Stimulated activated CD4-positive, alpha-beta T cell treated with anti-CD3 and anti-CD28 coated beads, Interleukin-2, amount 100 ng/mL, for 24 hours (primary cell): ENCODE measurements at places on chromosomes 12 and 14.

DNA sequence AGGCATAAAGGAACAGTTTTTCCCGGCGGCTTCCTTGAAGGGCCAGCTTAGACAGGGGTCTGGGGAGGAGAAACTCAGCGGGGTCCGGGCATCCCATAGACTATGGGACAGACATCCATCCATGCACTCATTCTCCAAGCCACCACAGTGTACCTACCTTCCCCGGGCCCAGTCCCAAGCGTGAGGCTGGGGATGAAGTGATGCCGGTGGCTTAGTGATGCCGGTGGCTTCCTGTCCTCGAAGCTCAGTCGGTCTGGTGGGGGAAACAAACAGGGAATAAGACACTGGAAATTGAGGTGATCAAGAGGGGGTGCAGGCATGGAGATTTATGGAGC, 421 bp downstream of the RTL1 start:
- no peak for DNase-seq

DNA sequence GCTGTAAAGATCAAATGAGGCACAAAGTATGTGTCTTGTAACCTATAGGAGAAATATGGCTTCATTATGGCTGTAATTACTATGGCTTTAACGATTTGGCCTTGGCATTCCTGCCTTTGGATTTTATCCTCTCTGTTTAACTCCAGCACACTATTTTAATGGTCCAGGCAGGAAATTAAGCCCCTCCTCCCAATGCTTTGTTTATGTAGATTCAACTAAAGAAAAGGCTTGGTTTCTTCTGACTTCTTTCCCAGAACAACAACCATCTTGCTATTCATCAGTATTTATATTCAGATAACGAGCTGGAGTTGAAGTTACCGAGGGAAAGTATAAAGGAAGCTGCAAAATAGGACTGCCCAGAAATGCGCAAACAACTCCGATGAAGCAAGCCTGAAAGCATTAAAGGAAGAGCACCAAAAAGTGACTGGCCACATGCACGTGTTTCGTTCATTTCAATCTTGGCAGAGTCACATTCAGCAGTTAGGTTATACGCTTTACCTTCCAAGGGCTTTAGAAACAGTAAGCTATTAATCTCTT, 104.6 kb downstream of the NELL2 start:
- no peak for DNase-seq

GRCh38 chr14:86826661-86827060, 1166.3 kb downstream of the GALC start:
- no peak for DNase-seq

DNA sequence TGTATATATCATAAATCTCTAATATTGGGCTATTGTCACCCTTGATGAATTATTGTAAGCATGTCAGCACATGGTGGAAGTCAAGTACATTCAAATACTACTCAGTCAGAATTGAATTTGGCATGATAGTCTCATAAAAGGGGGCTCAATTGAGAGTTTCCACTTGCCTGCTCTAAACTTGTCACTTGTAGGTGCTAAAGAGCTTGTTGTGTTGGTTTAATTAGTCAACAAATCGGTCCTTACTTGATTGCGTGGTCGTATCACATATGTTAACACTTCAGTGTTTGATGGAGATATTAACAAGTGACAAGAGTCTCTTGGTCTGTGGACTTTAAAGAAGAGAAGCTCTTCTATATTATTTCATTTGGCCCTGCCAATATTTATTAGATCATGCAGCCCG, 81.1 kb downstream of the NKX2-1 start:
- no peak for DNase-seq

GRCh38 chr14:55706893-55707292, 126.9 kb downstream of the KTN1 start:
- DNase-seq = no peak

GRCh38 chr14:91506226-91506625, 3.9 kb downstream of the PPP4R3A start:
- DNase-seq = no peak

DNA sequence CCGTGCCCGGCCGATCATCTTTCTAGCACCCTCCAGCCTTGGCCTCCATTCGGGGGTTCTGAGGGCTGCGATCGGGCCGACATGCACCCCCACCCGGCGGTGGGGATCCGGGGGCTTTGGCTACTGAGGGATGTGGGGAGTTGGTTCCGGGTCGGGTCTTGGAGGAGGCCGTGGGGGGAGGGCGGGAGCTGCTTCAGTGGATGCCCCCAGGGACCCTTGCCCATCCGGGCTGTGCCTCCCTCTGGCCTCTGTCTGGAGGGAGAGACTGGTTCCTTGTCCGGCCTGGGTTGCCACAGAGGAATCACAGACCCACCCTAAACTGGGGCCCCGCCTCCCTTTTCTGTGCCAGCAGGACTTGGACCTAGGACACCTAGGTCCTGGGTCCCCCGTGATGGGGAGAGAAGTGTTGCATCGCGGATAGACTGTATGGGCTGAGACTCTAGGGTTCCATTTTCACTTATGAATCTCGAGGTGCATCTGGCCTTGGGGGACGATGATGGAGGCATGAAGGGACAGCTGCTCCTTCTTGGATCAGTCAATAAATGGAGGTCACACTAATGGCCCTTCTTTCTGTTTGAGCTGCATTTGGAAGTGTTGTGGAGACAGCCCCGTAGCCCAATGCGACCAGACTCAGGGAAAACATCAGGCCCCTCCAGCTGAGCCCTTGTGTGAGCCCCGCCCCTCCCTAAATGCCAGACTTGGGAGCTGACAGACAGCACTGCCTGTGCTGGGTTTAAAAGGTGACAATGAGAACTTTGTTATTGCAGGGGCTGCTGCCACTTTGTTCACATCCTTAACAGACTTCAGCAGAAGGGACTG, 577 bp downstream of the DTX3 start:
- peak; percentile 13 for DNase-seq

GRCh38 chr12:19437996-19438395, 1.3 kb upstream of the AEBP2 start:
- no peak for DNase-seq

DNA sequence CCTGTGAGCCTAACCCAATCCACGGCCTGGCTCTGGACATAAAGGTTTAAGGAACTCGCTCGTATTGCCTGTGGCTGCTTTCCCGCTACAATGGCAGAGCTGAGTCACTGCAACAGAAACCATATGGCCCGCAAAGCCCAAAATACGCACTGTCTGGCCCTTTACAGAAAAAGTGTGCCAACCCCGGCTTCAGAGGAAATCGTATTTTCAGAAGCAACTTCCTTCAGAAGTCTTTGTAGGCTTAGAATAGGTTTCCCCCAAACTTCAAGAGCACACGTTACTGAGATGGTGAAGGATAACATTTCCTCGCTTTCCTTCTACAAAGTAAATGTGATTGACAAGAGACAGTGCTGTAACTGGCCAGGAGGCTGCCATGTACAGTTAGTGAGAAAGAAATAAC, 34.8 kb upstream of the TESC start:
- peak; percentile 68 for DNase-seq

DNA sequence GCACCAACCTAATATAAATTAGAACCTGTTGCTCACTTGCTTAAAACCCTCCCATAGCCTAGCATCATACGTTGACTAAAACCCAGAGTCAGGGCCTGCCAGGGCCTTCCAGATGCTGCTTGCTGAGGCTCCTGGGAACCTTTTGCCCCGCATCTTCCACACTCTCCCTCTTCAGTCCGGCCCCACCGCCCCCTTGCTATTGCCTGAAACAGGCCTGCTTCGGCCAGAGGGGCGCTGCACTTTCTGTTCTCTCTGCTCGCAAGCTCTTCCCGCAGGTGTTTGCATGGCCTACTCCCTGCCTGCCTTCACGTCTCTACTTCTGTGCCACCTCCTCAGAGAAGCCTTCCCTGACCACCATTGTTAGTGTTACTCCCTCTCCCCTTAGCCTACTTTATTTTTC, 13.7 kb upstream of the TCTN2 start:
- no peak for DNase-seq

GRCh38 chr12:24695657-24696329, 253.1 kb downstream of the BCAT1 start:
- no peak for DNase-seq

DNA sequence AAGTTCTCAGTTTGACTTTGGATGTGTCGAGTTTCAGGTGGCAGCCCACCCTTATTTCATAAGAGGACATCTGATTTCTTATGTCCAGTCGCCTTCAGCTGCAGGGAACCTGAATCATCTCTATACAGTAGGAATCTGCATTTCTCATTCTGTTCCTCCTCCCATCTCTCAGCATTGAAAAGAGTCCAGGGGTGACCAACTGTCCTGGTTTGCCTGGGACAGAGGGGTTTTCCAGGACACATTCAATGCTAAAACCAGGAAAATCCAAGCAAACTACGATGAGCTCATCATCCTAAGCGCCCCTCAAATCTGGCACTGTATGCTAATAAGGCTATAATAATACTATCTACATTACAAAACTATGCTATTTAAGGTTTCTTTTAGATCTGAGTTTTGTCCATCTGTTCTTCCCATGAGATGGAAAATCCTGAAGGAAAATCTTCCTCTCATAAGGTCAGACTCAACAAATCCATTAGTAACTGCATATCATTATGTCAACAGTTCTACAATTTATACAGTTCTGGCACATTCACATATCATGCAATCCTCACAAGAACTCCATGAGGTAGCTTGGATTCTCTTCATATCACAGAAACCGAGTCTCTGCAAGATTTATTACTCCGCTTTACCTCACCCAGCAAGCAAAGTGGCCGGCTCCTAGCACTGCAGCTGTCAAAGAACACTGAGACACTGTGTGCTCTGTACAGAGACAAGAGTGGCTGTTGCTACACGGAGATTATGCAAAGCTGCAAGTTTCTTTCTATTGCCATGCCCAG, 15.6 kb upstream of the CALM1 start:
- no peak for DNase-seq

- DNase-seq = no peak
These were observed 3.9 kb downstream of the GNPTAB start for GRCh38 chr12:101826766-101827368.

DNA sequence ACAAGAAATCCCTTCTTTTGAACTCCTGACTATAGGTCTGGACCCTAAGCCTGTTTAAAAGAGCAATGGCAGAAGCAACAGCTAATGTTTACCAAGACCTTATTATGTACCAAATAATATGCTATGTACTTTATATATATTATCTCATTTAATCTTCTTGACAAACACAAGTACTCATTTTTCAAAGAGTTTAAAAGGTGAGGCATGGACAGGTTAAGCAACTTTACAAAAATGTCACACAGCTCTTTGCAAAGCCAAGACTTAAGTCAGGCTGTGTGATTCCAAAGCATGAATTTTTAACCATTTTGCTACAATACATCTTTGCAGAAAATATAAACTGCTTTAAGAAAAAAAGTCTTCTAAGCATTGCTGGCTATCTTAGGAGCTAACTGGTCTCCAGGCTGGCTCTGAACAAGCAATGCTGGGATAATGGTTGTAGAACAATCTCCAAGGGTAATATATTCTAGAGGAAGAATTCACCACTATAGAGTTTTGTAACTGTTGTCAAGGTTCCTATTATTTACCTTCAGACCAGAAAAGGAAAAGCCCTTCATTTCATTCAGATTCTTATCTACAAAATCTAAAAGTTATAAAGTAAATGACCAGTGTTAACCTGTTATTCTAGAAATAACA, 22.1 kb downstream of the SYNJ2BP start:
- no peak for DNase-seq

- DNase-seq = peak; percentile 20
These were observed 163.3 kb downstream of the ETV6 start for GRCh38 chr12:11812586-11813437.

DNA sequence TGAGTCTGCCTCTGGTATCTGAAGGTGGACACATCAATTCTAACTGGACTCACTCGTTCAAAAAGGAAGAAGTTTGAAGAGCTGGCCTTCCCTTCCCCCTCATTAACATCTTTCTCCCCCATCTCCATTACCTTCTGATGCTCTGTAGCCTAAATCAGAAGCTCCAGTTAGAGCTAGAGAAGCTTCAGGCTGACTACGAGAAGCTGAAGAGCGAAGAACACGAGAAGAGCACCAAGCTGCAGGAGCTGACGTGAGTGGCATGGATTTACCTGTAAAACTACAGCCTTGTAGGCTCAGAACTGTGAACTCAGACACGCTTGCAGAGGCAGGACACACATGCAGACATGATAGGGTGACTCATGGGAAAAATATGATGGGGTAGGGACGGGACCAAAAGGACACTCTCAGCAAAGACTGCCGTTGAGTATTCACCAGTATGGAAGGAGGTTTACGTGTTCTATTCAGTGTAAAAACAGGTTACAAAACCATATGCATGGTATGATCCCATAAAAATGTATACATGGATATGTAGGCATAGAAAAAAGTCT, 14.3 kb upstream of the PIP4K2C start:
- no peak for DNase-seq

DNA sequence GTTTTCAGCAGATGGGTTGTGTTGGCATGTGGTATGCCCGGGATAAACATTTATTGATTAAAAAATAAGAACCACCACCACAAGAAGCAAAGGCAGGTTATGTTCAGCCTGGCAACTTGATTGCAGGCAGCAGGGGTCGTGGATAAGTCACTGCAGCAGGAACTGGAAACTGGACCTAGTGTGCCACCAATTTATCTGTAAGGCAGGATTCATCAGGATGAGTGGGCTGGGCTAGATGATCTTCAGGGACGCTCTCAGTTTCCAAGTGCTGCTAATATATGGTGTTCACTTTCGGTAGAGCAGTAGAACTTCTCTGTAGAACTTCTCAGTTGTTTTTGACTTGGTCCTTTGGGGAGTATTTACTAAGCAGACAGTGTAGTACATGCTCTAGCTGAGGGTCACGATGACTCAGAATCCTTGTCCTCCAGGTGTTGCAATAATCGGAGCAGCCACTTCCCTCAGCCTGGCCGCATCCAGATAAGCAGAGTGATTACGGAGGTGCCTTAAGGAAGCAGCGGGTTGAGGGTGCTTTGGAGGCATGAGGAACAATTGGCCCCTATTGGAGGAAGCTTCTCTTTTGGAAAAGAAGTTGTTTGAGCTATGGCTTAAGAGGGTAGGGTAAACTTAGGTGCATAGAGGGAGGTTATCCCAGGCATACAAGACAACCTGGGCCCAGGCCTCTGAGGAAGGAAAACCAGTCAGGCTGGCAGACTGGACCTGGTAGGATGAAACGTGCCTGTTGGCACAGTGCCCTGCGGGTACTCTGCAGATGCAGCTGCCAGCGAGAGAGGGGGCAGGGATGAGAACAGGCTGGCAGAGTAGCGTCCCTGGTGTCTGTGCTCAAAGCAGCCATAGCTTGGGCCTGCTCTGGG, 104.0 kb downstream of the GPR135 start:
- DNase-seq = no peak

GRCh38 chr14:98347686-98348085, 924.3 kb downstream of the BCL11B start:
- no peak for DNase-seq

DNA sequence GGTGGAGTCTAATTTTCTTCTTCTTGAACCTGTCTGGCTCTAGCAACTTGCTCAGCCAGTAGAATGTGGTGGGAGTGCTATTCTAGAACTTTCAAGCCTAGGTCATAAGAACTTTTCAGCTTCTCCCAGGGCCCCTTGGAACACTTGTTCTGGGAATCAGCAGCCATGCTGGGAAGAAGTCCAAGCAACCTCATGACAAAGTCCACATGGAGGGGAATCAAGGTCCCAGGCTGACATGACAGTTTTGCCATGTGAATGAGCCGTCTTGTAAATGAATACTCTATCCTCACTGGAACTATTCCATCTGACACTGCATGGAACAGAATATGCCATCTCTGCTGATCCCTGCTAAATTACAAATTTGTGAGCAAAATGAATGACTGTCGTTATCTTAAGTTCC, 214.2 kb upstream of the TBX3 start:
- DNase-seq = no peak
